ENCODE measurements at places on chromosomes 4 and X.

- no peak for DNase-seq
These were observed 1.6 kb upstream of the FAM149A start for GRCh38 chr4:186102931-186103330.

DNA sequence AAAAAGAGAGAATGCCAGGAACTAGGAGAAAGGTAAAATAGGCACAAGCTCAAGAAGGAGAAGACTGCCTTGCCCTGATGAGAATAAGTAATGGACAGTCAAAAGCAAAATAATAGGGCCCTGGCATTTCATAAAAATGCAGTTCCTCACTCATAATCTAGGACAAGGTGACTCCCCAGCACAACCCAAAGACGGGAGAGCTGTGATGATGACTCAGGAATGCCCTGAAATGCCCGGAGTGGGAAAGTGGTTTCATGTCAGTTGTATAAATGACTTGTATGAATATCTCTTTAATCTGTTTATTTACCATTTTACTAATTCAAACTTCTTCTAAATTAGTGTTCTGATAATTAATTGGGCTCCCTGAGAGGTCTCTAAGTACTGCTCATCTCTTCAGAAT, 28.8 kb upstream of the SETD7 start:
- no peak for DNase-seq

GRCh38 chrX:70755850-70756249, 152.7 kb downstream of the TEX11 start:
- peak; percentile 35 for DNase-seq

GRCh38 chrX:142002471-142002870, 98.8 kb downstream of the MAGEC1 start:
- DNase-seq = no peak

- DNase-seq = no peak
These were observed 56.8 kb downstream of the RXFP1 start for GRCh38 chr4:158578476-158578875.

DNA sequence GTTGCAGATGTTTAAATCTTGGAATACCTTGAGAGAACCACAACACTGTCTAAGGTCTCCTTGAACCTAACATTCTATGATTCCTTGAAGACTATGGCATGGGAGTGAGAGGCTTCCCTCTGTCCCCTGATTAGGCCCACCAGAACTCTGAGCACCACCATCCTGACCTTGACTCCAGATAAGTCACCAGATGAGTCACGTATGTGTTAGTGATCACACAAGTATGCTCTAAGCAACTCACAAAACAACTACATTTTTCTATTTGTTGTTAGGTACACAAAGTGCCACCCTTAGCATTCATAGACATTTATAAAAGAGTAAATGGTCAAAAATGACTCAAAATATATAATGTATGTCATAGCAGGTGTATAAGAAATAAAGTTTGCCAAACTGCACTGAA, 252.9 kb upstream of the CXXC4 start:
- DNase-seq = no peak

GRCh38 chrX:10173331-10173900, 16.6 kb downstream of the CLCN4 start:
- DNase-seq = no peak

DNA sequence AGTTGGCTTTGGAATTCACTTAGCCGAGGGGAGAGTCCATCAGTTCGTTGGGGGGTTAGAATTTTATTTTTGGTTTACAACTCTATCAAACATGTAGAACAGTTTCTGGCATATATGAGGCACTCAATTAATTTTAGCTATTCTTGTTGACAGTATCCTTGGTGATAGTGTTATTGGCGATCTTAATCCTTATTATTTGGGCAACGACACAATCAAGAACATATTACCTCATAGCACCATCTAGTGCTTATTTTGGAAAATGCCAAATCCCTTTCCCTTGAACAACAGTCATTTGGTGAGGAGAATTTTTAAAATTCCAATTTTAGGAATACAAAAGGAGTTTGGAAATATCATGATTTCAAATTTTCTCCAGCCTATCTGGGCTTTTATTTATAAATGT, 17.9 kb upstream of the PGRMC1 start:
- DNase-seq = no peak

DNA sequence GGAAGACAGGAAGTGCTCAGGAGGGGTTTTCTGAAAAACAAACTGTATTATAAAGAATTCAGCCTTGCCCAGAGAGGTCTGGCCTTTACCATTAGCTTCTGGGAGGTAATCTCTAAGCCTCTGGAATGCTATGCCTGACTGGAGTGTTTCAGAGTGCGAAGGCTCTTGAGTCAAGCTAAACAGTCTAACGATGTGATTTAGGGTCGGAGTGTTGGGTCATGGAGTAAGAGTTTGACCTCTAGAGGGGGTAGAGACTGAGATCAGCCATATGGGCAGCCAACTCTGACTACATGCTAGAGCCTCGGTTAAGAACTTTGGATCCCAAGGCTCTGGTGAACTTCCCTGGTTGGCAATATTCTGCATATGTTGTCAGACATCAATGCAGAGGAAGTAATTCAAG, 15.0 kb downstream of the BOD1L1 start:
- no peak for DNase-seq

DNA sequence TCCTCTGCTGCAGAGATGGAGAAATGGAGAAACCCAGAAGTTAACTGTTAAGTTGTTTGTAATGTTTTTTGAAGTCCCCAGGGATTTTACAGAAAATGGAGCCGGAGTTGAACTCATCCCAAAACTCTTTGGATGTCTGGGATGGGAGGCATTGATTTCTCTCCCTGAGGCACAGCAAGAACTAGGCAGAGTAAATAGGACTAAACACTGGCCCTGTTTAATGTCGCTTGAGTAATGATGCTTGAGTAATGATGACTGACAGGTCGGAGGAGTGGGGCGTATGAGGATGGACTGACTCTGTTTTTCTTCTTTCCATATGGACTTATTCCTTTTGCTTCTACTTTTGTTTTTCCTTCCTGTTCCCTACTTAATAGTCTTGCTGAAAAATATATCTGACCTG, 69.9 kb downstream of the ARHGAP10 start:
- no peak for DNase-seq

DNA sequence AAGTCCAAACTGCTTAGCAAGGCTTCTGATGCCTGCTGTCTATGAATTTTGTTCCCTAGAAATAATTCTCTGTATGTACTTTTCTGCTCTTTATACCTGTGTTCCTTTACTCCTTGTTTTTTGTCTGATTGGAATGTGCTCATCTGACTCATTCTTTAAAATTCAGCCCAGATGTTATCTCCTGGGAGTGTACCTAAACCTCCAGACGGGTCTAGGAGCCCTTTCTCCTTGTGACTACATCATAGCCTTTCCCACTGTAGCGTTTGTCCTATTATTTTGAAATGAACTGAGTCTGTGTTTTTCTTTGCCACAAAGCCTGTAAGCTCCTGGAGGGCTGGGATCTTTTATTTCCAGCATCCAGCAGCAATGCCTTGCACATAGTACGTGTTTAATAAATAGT, 26.3 kb downstream of the POLA1 start:
- no peak for DNase-seq

DNA sequence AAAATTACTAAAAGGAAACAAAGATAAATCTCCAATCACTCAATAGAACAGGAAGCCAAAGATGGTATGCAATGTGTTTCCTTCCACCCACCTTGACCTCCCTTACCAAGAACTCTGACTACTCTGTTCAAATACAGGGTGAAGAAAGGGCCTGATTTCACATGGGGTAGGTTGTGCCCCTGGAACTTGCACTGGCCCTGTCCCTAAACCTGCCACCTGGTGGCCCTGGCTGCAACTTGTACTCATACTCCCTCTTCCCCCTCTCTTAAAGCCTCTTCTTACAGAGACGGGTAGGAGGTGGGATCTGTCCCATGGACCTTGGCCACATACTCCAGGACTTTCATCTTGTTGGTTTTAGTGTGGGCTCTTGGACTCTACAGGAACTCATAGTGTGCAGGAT, 17.3 kb upstream of the TMEM185A start:
- no peak for DNase-seq

- DNase-seq = no peak
These were observed 64.1 kb upstream of the ATXN3L start for GRCh38 chrX:13383907-13384306.

DNA sequence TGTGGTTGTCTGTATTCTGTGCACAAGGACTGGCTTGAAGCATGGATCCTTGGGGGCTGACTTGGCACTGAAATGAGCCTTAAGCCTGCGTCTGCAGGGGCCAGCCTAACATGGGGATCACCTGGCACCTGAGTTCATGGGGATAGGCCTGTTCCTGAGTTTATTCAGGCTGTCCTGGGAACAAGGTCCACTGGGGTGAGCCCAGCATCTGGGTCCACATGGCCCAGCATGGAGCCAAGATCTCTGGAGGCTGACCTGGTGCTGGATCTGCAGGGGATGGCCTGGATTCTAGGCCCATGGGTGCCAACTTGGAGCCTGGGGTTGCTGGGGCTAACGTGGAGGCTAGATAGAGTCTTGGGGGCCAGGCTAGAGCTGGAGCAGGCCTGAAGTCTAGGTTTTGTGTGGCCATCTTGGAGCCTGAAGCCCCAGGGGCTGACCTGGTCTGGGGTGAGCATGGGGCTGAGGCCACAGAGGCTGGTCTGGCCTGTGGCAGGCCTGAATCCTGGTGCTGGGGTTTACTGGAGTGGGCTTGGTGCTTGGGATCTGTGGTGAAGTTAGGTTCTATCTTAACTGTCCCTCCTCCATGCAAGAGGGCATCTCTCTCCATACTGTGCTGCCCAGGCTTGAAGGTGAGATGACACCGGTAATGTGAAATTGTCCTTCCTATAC, 652 bp upstream of the KLKB1 start:
- no peak for DNase-seq

DNA sequence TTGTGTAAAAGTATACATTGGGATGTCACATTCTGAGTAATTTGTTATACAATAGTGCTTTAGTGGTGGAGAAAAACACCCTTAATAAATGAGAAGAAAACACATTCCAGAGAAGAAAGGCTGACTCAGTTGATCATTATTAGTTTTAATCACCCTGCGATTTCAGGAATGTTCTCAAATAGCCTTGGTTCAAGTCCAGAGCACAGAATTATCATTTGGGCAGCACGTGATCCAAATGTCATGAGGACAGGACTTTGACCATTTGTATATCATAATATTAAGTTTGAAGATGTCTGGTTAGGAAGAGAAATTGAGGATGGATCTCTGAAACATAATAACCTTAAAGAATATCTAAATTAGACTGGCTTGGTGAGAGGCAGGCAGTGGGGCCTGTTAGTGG, 1434.3 kb upstream of the TENM3 start:
- no peak for DNase-seq

- DNase-seq = peak; percentile 6
These were observed at the start of gene FGF2 for GRCh38 chr4:122826553-122827257. FGF2 (plus strand) TSS chr4:122826831; CDS start chr4:122827175, 344 bp downstream.

DNA sequence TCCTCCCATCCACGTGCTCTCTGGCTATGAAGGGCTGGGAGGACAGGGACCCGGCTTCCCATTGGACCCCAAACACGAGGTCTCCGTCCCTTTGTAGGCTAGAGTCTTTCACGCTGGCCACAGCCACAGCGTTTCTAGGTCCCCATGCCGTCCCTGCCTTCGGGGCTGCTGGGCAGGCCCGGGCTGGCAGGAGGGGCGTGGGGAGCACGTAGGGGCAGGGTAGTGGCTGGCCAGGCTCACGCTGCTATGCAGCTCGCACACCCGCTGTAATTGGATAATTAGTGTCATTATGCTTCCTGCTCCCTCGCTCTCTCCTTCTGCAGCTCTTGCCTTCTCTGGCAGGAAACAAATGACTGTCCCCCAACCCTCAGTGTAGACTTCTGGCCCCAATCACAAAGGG, 9.8 kb downstream of the ATP2B3 start:
- DNase-seq = no peak

DNA sequence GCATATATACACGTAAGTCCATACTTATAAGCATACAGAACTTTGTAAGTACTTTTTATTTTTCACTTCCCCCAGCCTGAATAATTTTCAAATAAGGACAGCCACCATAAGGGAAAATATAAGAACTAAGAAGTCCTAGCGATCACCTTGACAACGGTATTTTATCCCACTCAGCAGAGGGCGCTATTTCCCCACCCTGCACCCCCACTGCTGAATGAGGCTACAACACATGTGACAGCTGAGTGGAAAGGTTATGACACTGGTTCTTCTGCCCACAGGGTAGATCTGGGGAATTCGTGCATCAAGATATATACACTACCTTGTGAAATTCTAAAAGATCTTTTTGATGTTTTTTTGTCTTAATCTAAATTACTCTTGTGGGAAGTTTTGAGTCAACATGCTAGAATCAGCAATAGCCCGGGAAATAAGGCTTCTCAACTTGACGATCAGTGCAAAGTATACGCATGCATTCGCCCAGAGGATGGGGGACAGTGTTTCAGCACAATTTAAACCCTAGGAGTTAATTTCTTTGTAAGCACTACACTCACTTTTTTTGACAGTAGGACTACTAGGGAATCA, 151.5 kb downstream of the CORIN start:
- peak; percentile 44 for DNase-seq

GRCh38 chrX:136261321-136261720, 10.1 kb upstream of the MAP7D3 start:
- no peak for DNase-seq

- DNase-seq = no peak
These were observed 69.6 kb downstream of the WNK3 start for GRCh38 chrX:54288277-54288676.

- DNase-seq = no peak
These were observed 130.8 kb downstream of the ZAR1 start for GRCh38 chr4:48620831-48621230.

GRCh38 chr4:133146574-133147241, 2.4 kb upstream of the PCDH10 start:
- DNase-seq = no peak

DNA sequence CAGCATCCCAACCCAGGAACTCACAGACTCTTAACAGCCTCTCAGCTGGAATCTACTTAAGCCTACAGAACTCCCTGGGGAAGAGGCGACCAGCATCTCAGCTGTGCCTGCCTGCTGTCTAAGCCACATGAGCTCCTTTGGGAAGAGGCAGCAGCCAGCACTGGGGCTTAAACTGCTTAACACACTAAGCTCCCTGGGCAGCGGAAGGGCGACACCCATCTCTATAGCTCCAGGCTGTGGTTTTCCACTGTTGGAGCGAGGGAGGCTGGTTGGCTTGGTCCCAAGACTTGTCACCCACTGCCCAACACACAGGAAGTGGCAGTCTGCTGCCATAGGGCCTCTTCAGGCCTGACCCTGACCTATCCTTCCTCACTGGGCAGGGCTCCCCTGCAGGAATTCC, 1544.1 kb upstream of the ADGRL3 start:
- no peak for DNase-seq

- no peak for DNase-seq
These were observed 74.4 kb downstream of the TMA16 start for GRCh38 chr4:163568843-163569242.

- DNase-seq = no peak
These were observed 47.4 kb downstream of the PRDM5 start for GRCh38 chr4:120874792-120875774.

GRCh38 chr4:145554691-145555090, 64.5 kb upstream of the MMAA start:
- DNase-seq = no peak
